ENCODE measurements at places on chromosomes 12 and 14. TPM values are rescaled to one million over a fixed set of nuclear protein-coding genes. Genes with fewer than 3 reads are reported as not detected.

Gene INHBC
- polyA plus RNA-seq: not detected

Gene PLEKHG7
- 0.45 TPM for polyA plus RNA-seq

Gene GLIPR1L2
- polyA plus RNA-seq: 0.65 TPM

Gene P2RX2
- 0.37 TPM for polyA plus RNA-seq

Gene TGM1
- polyA plus RNA-seq: 4.5 TPM

Gene L2HGDH
- 11.1 TPM for polyA plus RNA-seq

Gene GALNT8
- 1.4 TPM for polyA plus RNA-seq

Gene ZDHHC22
- not detected for polyA plus RNA-seq

Gene ADAM20
- polyA plus RNA-seq: not detected

Gene SERPINA10
- polyA plus RNA-seq: not detected

Gene CELA1
- not detected for polyA plus RNA-seq
